Stimulated activated CD4-positive, alpha-beta T cell treated with anti-CD3 and anti-CD28 coated beads, Interleukin-1b, Interleukin-23, amount 100 ng/mL, for 1 hour (primary cell): ENCODE measurements at places on chromosomes 13 and 19.

- no peak for DNase-seq
These were observed 1.6 kb upstream of the CFAP97D2 start for GRCh38 chr13:114177245-114178010.

- no peak for DNase-seq
These were observed 314.9 kb upstream of the SLITRK5 start for GRCh38 chr13:87356314-87356713.

DNA sequence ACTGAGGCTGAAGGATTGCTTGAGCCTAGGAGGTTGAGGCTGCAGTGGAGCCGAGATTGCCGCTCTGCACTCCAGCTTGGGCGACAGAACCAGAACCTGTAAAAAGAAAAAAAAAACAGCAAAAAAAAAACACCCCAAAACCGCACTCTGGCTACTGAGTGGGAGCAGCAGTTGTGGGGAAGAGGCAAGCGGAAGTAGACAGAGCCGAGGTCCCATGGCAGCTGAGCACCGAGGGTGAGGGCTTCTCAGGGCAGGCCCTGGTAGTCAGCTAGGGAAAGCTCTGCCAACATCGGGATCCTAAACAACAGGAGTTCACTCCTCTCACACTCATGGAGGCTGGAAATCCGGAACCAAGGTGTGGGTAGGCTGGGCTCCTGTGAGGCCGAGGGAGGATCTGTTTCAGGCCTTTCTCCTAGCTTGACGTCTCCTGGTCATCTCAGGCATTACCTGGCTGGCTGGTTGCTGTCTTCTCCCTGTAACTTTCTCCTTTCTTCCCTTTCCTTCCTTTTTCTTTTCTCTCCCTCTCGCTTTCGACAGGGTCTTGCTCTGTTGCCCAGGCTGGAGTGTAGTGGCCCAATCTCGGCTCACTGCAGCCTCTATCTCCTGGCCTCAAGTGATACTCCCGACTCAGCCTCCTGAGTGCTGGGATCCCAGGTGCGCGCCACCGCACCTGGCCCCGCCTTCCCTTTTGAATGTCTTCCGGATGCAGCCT, 15.8 kb upstream of the LATS2 start:
- DNase-seq = no peak

GRCh38 chr19:17576758-17577456, 21.5 kb downstream of the COLGALT1 start:
- DNase-seq = no peak

DNA sequence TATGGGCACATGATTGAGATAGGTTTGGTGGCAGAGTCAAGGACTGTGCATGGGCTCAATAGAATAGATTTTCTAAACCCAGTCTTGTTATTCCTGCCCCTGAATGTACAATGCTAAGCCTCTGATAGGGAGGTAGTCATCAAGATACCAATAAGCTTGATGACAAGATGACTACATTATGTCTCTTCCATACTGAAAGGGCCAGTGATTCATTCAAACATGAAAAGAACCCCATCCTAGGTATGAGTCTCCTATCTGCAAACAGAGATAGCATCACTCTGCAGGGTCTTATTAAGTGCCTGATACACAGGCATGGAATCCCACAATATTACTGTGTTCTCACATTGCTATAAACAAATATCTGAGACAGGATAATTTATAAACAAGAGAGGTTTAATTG, 40.3 kb upstream of the UFM1 start:
- DNase-seq = no peak

GRCh38 chr13:87128491-87128890, 542.7 kb upstream of the SLITRK5 start:
- DNase-seq = no peak

DNA sequence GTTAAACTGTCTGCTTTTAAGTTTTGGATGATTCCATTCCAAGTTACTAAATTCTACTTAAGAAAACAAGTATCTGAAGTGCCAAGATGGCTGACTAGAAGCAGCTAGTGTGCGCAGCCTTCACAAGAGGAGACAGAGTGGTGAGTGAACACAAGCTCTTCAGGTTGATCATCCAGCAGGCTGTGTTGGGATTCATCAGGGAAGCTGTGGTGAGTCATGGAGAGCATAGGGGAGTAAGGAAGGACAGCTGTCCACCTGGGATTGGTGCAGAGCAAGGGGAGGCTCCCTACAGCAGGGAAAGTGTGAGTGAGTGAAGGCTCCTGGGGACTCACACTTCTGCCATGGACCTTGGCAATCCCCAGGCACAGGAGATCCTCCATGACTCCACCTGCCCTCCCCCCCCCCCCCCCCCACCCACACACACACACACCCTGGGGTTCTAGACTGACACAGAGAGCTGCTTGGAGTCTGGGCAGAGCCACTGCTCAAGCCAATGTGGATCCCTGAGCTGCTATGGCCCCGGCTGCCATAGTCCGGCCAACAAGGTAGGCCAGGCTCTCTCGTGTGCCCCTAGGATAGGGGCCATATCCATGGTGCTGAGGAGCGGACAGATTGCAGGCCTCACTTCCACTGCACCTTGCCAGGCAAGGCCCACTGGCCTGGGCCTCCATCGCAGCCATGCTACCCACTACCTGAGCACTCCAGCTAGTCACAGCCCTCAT, 23.5 kb downstream of the SLC25A15 start:
- no peak for DNase-seq

GRCh38 chr13:100588331-100589177, at the start of gene GGACT:
GGACT (minus strand) TSS chr13:100588789; CDS start chr13:100532591, 56,198 bp downstream.
- DNase-seq = peak; percentile 69

DNA sequence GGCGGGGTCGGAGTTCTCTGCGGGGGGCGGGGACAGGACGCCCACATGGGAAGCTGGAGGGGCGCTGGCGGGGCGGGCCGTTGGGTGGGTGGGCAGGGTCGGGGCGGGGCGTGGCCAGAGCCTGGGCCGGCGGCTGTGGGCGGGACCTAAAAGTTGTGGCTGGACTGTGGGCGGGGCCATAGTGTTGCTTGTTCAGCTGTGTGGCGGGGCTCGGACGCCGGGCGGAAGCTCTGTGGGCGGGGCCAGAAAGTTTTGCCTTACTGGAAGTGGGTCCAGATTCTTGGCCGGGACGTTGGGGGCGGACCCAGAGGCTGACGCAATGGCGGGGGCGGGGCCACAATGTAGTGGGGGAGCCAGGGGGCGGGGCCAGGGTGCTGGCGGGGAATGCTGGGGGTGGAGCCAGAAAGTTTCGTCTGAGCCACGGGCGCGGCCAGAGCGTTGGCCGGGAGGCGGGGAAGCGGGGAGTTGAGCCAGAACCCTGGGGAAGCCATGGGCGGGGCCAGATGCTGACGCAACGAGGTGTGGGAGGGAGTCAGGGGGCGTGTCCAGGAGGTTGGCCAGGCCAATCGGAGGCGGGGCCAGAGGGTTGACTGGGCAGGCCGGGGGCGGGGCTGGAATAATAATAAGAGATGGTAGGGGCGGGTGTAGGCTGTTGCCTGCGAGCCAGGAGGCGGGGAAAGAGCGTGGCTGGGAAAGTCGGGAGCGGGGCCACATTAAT, 527 bp downstream of the CCDC9 start:
- peak; percentile 98 for DNase-seq

DNA sequence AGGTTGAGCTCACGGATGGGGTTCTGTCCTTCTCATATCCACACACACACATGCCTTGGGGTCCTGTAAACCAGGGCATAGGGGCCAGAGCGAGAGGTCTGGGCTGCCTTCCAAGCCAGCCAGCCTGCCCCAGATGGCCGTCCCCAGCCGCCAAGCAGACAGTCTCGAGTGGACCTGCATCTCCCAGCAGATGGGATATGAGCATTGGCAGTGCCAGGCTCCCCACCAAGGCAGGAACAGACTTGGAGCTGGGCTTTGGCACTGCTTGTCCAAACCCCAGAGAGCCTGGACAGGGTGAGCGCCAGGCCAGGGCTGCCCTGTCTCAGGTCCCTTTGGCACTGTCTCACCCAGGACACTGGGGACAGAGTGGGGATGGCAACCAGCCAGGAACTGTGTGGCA, 130.4 kb downstream of the DPF1 start:
- no peak for DNase-seq

- DNase-seq = no peak
These were observed 23.9 kb upstream of the URAD start for GRCh38 chr13:28012383-28012782.

DNA sequence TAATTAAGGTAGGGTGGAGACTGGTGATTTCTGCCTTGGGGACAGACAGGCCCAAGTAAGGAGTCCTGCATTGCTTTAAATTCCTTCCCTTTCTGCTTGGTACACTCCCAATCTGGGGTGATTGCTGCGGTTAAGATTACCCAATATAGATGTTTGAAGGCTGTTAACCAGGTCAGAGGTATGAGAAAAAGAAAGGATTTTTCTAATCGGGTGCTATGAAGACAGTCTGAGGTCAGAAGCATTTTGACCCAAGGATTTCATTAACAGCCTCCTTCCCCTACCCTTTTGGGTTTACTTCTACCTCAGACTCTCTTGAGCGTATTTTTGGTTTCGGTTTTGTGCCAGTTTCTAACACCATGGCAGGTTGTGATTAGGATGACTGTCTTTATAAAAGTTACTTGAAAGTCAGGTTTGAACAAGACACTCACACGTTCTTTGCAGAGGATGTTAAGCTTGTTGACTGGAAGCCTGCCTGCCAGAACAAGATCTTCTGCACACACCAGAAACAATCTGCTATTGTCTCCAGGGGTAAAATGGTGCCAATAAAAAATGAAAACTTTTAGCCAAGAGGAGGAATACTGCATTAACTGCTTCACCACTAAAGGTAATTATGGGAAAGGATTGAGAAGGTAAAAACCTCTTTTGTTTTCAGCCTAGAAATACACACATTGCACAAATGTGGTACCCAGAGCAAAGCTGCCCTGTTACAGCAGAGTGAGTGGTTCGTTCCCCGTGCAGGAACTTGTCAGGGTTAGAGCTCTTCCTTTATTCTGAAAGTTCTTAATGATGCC, 108.8 kb downstream of the NDFIP2 start:
- no peak for DNase-seq

DNA sequence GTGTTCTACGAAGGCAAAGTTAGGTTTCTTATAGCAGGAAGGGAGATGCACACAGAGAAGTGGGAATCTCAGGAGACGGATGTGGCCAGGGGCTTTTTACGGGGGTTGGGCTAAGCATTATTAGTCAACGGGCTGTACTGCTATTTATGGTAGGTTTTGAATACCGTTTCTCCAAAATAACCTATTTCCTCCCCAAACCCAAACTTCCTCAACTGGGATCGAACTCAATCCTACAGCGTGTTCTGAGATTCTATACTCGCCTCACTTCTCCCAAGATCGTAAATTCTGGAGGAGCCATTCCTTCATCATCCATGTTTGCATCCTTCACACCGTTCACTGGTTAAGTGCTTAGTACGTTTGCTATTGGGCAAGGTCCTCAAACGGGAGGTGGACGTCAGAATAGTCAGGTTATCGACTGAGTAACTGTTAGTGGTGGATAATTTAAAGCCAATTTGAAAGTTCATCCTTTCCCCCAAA, 1.2 kb upstream of the TRIM13 start:
- DNase-seq = no peak

- DNase-seq = no peak
These were observed 1.9 kb downstream of the TPM4 start for GRCh38 chr19:16077984-16078758.

GRCh38 chr13:23440821-23441618, 7.5 kb upstream of the SACS start:
- no peak for DNase-seq
